ENCODE measurements at places on chromosomes 3 and 15.

DNA sequence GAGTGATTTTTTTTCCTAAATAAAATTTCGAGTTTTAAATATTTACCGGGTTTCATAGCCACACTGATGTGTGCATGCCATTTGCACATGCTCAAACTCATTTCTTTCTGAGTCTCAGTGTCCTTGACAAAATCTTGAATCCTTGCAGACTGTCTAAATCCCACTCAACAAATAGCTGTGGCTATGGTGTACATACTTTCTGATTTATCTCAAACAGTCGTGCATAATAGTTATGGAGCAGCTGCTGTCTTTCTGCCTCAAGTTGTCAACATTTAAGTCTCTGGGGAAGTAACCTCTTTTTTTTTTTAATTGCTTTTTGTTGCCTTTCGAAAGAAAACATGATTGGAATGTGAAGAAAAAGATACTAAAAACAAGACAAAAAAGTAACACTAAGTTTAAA is 52.8 kb upstream of the UTS2B start:
- DNase-seq = no peak

DNA sequence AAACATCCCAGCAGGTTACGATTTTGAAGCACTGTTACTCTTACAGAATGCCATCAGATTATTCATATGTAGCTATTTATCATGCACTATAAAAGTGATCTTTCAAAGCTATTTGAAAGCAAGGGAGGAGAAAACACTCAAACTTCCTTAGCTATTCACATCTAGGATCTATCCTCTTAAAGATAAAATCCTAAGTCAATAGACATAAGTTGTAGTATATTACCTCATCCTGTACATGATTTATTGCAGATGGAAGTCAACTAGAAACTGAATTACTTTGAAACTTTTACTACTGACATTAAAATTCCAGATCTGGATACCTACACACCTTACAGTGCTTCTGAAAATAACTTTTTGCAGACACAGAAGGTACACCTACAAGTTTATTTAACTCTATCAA is 197.2 kb downstream of the MEIS2 start:
- no peak for DNase-seq

GRCh38 chr15:99275525-99276128 is 24.3 kb downstream of the LRRC28 start:
- DNase-seq = no peak

- no peak for DNase-seq
Measured at GRCh38 chr3:30457081-30457480, 149.3 kb upstream of the TGFBR2 start.

DNA sequence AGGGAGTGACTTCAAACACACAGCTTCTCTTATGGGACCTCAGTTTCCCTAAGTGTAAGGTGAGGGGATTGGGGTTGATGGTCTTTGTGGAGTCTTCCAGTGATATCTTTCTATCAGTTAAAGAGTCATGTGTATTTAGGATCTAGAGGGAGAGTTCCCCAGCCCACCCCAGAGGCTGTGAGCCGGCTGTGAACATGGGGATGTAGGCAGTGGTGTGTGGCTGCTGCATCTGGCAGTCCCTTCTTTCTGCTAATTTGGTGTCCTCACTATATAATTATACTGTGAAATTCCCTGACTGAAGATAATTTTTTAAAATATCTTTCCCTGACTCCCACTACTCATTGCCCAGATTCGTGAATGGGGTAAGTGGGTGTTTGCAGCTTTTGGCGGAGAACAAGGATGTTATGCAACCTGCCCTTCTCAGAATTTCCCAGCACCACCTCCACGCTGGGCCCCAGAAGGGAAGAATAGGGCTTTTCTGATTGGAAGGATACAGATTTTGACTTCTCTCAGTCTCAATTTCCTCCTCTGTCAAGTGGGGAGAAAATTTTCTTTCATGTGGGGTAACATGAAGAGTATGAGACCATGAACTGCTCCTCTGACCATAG is 79.0 kb upstream of the RASGRF1 start:
- no peak for DNase-seq

- DNase-seq = no peak
Measured at GRCh38 chr15:51098331-51098619, 3.6 kb upstream of the TNFAIP8L3 start.

GRCh38 chr3:127083778-127084397 is 101.0 kb downstream of the PLXNA1 start:
- DNase-seq = no peak

DNA sequence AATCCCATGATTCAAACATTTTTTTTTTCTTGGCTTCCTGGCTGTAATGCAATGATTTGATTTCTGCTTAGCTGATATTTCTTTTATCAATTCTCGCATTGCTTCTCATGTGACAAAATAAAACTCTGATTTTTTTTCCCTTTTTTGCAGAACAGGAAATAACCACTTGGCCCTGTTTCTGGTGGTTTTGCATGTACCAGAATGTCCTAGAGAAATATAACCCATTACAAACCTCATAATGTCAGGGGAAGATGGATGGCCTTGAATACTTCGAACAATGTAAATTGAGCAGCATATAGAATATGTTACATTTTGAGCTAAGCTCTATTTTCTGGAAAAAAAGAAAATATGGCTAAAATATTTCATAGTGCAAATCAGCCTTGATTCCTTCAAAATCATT is 275.6 kb downstream of the RAP2B start:
- DNase-seq = no peak

GRCh38 chr3:10408680-10409079 is 87.8 kb upstream of the SEC13 start:
- no peak for DNase-seq

- DNase-seq = no peak
Measured at GRCh38 chr15:58987036-58987435, 427 bp upstream of the RNF111 start.

DNA sequence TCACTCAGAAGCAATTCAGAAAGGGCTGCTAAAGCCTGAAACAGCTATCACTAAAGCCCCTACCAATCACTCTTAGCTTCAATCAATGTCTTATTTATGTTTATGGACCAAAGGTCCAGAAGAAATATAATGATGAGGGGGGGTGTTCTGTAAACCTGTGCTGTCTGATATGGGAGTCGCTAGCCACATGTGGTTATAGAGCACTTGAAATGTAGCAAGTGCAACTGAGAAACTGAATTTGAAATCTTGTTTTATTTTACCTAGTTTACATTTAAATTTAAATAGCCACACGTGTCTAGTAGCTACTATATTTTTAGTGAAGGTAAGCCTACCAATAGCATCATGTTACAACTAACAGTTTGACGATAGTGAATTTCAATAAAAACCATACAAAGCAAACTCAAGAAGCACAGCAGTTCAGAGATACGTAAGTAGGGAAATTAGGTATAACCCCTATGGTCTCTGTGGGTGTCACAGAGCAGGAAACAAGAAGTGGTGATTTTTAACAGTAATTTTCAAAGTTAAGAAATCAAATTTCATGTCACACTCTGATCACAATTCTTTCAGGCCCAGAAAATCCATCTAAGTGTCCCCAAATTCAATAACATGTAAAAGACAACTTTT is 3.6 kb downstream of the POU1F1 start:
- no peak for DNase-seq
